ENCODE measurements at places on chromosomes 2 and 18.
A peak's percentile ranks its signal among the peaks of the same experiment; 100 is the strongest.

DNA sequence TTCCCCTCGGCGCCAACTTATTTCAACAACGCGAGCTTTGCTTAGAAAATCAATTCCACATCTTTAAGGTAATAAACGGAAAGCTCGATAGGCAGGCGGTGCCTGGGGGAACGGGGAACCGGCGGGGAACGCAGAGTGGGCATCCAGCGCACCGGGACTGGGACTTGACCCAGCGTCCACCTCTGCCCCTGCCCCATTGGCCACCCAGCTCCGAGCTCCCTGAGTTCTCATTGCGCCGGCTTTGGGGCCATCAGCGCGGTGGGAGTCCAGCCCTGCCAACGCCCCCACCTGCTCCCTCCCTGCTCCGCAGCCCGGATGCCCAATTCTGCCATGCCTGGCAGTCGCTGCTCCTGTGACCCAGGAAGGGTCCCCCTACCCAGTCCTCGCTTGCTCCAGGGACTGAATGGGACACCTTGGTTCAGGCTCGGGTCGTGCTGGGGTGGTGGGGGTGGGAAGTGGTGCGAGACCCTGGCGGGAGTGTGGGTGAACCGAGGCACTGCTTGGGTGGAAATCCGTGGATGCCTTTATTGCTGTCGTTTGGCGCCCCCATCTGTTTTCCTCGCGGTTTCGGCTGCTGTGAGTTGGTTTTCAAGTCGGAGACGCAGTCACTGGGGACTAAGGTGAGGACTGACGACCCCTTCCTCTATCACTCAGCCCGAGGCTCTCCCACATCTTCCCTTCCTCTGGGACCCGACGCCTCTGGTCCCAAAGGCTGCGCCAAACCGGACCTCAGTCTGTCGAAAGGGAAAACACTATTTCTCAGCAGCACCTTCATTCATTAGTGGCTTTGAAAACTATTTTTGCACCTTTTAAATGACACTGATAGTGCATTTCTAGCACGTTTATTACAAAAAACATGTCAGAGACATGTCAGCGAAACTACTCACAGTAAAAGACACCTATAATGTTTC lies 2.4 kb upstream of the EVX2 start:
- H3K4me3 ChIP-seq, result no peak overlapping the region
- no peak for DNase-seq
- no peak overlapping the region for H3K27ac ChIP-seq
- H3K4me1 ChIP-seq, result peaks cover 9% of the 10 kb centered on the region

GRCh38 chr18:24231773-24232735 lies 93.2 kb downstream of the CABYR start:
- no peak overlapping the region for H3K4me3 ChIP-seq
- DNase-seq, result no peak
- no peaks in the 10 kb centered on the region for H3K36me3 ChIP-seq
- H3K27me3 ChIP-seq, result no peaks in the 10 kb centered on the region
- H3K27ac ChIP-seq, result no peak overlapping the region

DNA sequence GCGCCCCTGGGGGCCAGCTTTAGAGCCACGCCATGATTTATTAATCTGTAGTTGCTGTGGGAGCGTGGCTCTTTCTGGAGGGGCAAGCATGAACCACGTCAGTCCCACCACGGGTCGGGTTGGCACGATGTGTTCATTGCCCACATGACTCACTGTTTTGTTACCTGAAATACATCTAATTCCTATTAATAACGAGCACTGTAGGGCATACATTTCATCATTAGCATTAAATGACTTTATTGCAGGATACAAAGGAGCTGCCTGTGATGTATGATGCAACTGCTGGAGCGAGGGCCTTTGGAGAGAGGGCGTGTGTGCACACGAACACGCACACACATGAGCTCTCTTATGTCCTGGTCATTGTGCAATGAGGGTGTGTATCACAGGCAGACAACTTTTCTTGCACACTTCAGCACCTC lies 127.0 kb downstream of the INHBB start:
- no peaks in the 10 kb centered on the region for H3K36me3 ChIP-seq
- no peaks in the 10 kb centered on the region for H3K27me3 ChIP-seq
- DNase-seq, result no peak
- no peak overlapping the region for H3K4me3 ChIP-seq

GRCh38 chr18:32696376-32696775 lies 76.4 kb downstream of the KLHL14 start:
- no peaks in the 10 kb centered on the region for H3K27me3 ChIP-seq
- no peak for DNase-seq
- no peak overlapping the region for H3K4me3 ChIP-seq
- H3K4me1 ChIP-seq, result no peaks in the 10 kb centered on the region

DNA sequence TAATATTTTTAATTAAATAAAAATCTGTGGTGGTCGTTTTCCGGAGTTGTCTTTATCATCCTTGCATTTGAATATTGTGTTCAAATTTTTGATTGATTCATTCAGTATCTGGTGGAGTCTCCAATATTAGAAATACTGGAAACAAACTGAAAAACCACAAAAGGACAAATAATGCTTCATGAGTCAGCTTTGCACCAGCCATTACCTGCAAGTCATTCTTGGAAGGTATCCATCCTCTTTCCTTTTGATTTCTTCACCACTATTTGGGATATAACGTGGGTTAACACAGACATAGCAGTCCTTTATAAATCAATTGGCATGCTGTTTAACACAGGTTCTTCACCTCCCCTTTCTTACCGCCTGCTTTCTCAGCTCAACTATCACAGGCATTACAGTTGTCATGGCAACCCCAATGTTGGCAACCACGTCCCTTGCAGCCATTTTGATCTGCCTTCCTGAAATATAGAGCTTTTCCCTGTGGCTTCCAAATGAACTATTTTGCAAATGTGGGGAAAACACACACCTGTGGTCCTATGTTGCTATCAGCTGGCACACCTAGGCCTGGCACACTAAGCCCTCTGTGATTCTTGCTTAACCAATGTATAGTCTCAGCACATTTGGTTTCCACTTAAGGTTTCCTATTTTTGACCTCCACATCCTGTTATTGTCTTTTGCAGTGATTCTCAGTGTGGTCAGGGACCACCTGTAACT lies 6.5 kb downstream of the CTLA4 start:
- no peak for DNase-seq
- H3K27ac ChIP-seq, result no peak overlapping the region
- peaks cover 77% of the 10 kb centered on the region for H3K4me1 ChIP-seq
- no peaks in the 10 kb centered on the region for H3K27me3 ChIP-seq
- peaks cover 13% of the 10 kb centered on the region for H3K36me3 ChIP-seq

GRCh38 chr2:141062443-141062842 lies 1068.4 kb downstream of the LRP1B start:
- H3K4me3 ChIP-seq, result no peak overlapping the region
- H3K36me3 ChIP-seq, result no peaks in the 10 kb centered on the region
- H3K27ac ChIP-seq, result no peak overlapping the region

GRCh38 chr2:186755066-186755465 lies 61.2 kb downstream of the FAM171B start:
- H3K27me3 ChIP-seq, result no peaks in the 10 kb centered on the region
- H3K4me3 ChIP-seq, result no peak overlapping the region
- DNase-seq, result no peak

- no peaks in the 10 kb centered on the region for H3K27me3 ChIP-seq
- H3K27ac ChIP-seq, result no peak overlapping the region
- DNase-seq, result no peak
- no peaks in the 10 kb centered on the region for H3K36me3 ChIP-seq
- no peaks in the 10 kb centered on the region for H3K4me1 ChIP-seq
Measured at GRCh38 chr18:24465486-24465885, 5.0 kb downstream of the HRH4 start.

- no peak overlapping the region for H3K4me3 ChIP-seq
- H3K27me3 ChIP-seq, result no peaks in the 10 kb centered on the region
- no peak overlapping the region for H3K27ac ChIP-seq
- DNase-seq, result no peak
Measured at GRCh38 chr18:45639408-45639807, 24.1 kb downstream of the SLC14A2 start.

GRCh38 chr2:30243231-30243630 lies 11.9 kb downstream of the LBH start:
- no peak overlapping the region for H3K4me3 ChIP-seq
- H3K27ac ChIP-seq, result no peak overlapping the region
- DNase-seq, result no peak
- H3K36me3 ChIP-seq, result peaks cover 24% of the 10 kb centered on the region

- no peaks in the 10 kb centered on the region for H3K36me3 ChIP-seq
- H3K27me3 ChIP-seq, result no peaks in the 10 kb centered on the region
- H3K4me1 ChIP-seq, result no peaks in the 10 kb centered on the region
- no peak overlapping the region for H3K27ac ChIP-seq
- no peak for DNase-seq
Measured at GRCh38 chr18:22778996-22779395, 154.1 kb upstream of the RBBP8 start.

GRCh38 chr2:151051574-151052220 lies 210.0 kb downstream of the RBM43 start:
- DNase-seq, result peak; percentile 29
- no peaks in the 10 kb centered on the region for H3K36me3 ChIP-seq
- H3K4me1 ChIP-seq, result no peaks in the 10 kb centered on the region
- no peaks in the 10 kb centered on the region for H3K27me3 ChIP-seq

DNA sequence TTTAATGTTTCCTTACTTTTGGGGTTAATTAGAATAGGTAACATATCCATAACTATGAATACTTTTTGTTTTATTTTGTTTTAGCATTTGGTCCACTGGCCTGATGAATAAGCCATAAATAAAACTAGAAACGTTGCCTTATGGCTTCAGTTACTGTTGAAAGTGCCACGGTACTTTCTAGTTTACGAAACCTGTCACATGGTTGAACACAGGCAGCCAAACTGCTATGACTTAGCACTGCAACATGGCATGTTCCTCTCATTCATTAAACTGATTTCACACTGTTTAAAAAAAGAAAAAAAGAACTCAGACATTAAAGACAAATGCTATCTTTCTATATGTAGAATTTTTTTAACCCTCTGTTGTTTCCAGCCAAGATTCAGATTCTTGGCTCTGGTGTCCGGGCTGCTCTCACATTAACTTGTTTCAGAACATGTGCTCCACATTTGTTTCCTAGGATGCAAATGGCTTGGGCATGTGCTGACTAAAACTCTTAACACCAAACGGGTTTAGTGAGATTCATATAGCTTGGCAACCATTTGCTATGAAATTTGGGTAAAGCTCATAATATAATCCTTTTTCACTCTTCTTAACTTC lies 323.9 kb upstream of the RND3 start:
- H3K4me3 ChIP-seq, result no peak overlapping the region
- no peak for DNase-seq
- no peaks in the 10 kb centered on the region for H3K27me3 ChIP-seq
- H3K36me3 ChIP-seq, result no peaks in the 10 kb centered on the region
- no peak overlapping the region for H3K27ac ChIP-seq

DNA sequence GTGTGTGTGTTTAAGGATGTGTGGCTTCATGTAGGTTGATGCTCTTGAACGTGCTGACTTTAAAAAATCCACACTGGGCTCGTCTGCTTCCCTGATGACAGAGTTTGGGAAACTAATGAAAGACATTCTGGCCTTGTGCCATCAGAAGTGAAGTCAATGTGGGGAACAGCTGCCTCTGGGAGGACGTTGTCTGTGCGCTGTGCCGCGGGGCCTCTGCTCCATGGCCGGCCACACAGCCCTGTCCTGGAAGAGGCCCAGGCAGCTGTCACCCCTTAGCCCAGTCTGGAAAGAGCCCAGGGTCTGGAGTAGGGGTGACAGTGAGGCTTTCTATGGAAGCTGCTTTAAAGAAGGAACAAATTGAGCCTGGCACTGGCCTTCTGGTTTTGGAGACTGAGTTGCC lies 155.8 kb downstream of the SH3RF3 start:
- H3K4me3 ChIP-seq, result no peak overlapping the region
- H3K36me3 ChIP-seq, result no peaks in the 10 kb centered on the region
- H3K27ac ChIP-seq, result no peak overlapping the region
- H3K27me3 ChIP-seq, result no peaks in the 10 kb centered on the region
- H3K4me1 ChIP-seq, result no peaks in the 10 kb centered on the region

DNA sequence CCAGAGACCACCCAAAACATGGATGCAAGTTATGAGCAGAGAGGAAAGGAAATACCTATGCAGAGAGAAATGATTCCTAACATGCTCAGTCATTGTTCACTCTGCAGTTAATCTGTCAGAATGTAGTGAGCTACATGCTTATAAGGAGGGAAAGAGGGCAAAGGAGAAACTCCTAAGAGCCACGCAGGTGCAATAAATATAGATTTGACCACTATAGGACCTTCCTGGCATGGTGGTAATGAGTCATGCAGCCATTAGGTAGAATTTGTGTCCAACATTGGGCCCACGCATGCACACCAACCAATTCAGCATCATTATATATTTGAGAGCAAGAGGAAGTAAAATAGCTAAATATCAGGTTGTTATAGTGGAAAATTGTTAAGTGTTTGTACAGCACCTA lies 699.9 kb downstream of the DSC3 start:
- no peak overlapping the region for H3K27ac ChIP-seq
- no peaks in the 10 kb centered on the region for H3K27me3 ChIP-seq
- no peaks in the 10 kb centered on the region for H3K36me3 ChIP-seq
- H3K4me3 ChIP-seq, result no peak overlapping the region

GRCh38 chr2:63875559-63876245 lies 34.0 kb downstream of the UGP2 start:
- no peak overlapping the region for H3K4me3 ChIP-seq
- no peak for DNase-seq
- no peaks in the 10 kb centered on the region for H3K27me3 ChIP-seq
- H3K27ac ChIP-seq, result no peak overlapping the region
- H3K4me1 ChIP-seq, result peaks cover 8% of the 10 kb centered on the region
- no peaks in the 10 kb centered on the region for H3K36me3 ChIP-seq

DNA sequence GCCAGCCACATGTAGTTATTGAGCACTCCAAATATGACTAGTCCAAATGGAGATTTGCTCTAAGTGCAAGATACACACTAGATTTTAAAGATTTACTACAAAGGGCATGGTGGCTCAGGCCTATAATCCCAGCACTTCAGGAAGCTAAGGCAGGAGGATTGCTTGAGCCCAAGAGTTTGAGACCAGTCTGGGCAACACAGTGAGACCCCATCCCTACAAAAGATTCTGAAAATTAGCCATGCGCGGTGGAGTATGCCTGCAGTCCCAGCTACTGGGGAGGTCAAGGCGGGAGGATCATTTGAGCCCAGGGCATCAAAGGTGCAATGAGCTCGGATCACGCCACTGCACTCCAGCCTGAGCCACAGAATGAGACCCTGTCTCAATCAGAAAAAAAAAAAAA lies 93.5 kb upstream of the HNRNPA3 start:
- no peak overlapping the region for H3K27ac ChIP-seq
- H3K36me3 ChIP-seq, result no peaks in the 10 kb centered on the region
- no peaks in the 10 kb centered on the region for H3K4me1 ChIP-seq
- peaks cover 4% of the 10 kb centered on the region for H3K27me3 ChIP-seq
- H3K4me3 ChIP-seq, result no peak overlapping the region
- DNase-seq, result no peak

- no peak overlapping the region for H3K4me3 ChIP-seq
- peaks cover 21% of the 10 kb centered on the region for H3K4me1 ChIP-seq
- H3K36me3 ChIP-seq, result no peaks in the 10 kb centered on the region
- no peak overlapping the region for H3K27ac ChIP-seq
- no peak for DNase-seq
Measured at GRCh38 chr2:11068079-11068741, 87.1 kb upstream of the SLC66A3 start.

DNA sequence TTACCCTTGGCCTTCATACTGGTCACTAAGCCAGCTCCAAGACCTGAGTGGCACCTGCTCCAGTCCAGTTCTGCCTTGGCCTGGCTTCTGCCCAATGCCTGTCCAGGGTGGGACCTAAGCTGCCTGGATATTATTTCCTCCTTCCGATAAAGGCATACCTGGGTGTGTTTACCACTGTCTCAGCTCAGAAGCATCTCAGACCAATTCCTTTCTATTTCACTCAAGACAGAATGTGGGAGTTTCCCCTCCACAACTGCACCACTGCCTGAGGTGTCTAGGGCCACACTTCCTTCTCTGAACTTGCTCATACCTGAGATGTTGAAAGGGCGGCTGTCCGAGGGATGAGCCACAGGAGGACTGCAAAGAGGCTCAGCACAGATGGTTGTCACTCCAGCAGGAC lies 18.4 kb upstream of the CAB39 start:
- H3K27me3 ChIP-seq, result no peaks in the 10 kb centered on the region
- no peaks in the 10 kb centered on the region for H3K36me3 ChIP-seq
- no peak for DNase-seq
- H3K4me1 ChIP-seq, result peaks cover 6% of the 10 kb centered on the region
